Bladder microvascular endothelial cell (primary cell): ENCODE measurements at places on chromosomes 7 and 10. TPM values are rescaled to one million over a fixed set of nuclear protein-coding genes. Genes with fewer than 3 reads are reported as not detected.

Gene CPA1
- total RNA-seq = not detected in 2 replicates

Gene FAM237B
- total RNA-seq = not detected in 2 replicates

Gene VOPP1
- total RNA-seq = 123 and 156 TPM in 2 replicates

Gene GRM3
- total RNA-seq = not detected in 2 replicates

Gene NOD1
- total RNA-seq = 21.0 and 39.3 TPM in 2 replicates

Gene PNLIPRP3
- not detected in 2 replicates for total RNA-seq

Gene MRLN
- not detected in 2 replicates for total RNA-seq

Gene ZNF680
- 6.6 and 15.6 TPM in 2 replicates for total RNA-seq

Gene HMX3
- total RNA-seq = 0.16 TPM in 1 of 2 replicates, not detected in the other

Gene DNA2
- 8.3 and 10.7 TPM in 2 replicates for total RNA-seq

Gene CYP26C1
- total RNA-seq = 1.1 and 2.1 TPM in 2 replicates

Gene CNNM1
- under 0.01 TPM in 1 of 2 replicates, not detected in the other for total RNA-seq

Gene GIMAP8
- total RNA-seq = 74.8 and 102 TPM in 2 replicates

Gene IQUB
- total RNA-seq = 0.16 and 0.31 TPM in 2 replicates

Gene HHEX
- total RNA-seq = 36.6 and 66.4 TPM in 2 replicates

Gene ADAM22
- 0.16 and 0.57 TPM in 2 replicates for total RNA-seq

Gene DPYSL4
- total RNA-seq = 7.9 and 17.7 TPM in 2 replicates

Gene BTBD16
- total RNA-seq = not detected in 2 replicates

Gene CTTNBP2
- total RNA-seq = not detected in 2 replicates

Gene HOXA6
- total RNA-seq = 2.3 and 6.9 TPM in 2 replicates

Gene MOGAT3
- total RNA-seq = not detected in 2 replicates

Gene CDC14C
- not detected in 2 replicates for total RNA-seq

Gene SCART1
- 0.49 and 1.2 TPM in 2 replicates for total RNA-seq

Gene NEUROG3
- total RNA-seq = not detected in 2 replicates

Gene ABCA13
- under 0.01 TPM in 1 of 2 replicates, not detected in the other for total RNA-seq

Gene PDE6C
- total RNA-seq = not detected in 2 replicates

Gene PTPRZ1
- under 0.01 TPM in 1 of 2 replicates, not detected in the other for total RNA-seq

Gene NCF1
- not detected in 2 replicates for total RNA-seq

Gene FAM25A
- total RNA-seq = not detected in 2 replicates

Gene CCDC3
- 1.5 and 4.8 TPM in 2 replicates for total RNA-seq

Gene VAX1
- not detected in 2 replicates for total RNA-seq

Gene BTRC
- total RNA-seq = 6.0 and 15.2 TPM in 2 replicates

Gene IFIT1
- total RNA-seq = 3.5 and 5.3 TPM in 2 replicates

Gene OR13A1
- total RNA-seq = not detected in 2 replicates

Gene DDX50
- 32.2 and 38.6 TPM in 2 replicates for total RNA-seq

Gene CHAT
- total RNA-seq = not detected in 2 replicates

Gene C7orf33
- not detected in 2 replicates for total RNA-seq

Gene NKX1-2
- total RNA-seq = not detected in 2 replicates

Gene GSTO2
- total RNA-seq = 0.31 and 0.32 TPM in 2 replicates

Gene GRID1
- total RNA-seq = 0.06 TPM in 1 of 2 replicates, not detected in the other

Gene BICC1
- total RNA-seq = 0.13 and 0.16 TPM in 2 replicates

Gene PLXDC2
- 0.32 and 1.0 TPM in 2 replicates for total RNA-seq

Gene PRRT4
- not detected in 2 replicates for total RNA-seq

Gene GIMAP7
- total RNA-seq = 41.2 and 88.9 TPM in 2 replicates

Gene DENND2A
- under 0.01 and 1.0 TPM in 2 replicates for total RNA-seq

Gene PIP
- total RNA-seq = not detected in 2 replicates

Gene NUP205
- 36.8 and 58.2 TPM in 2 replicates for total RNA-seq

Gene CRTAC1
- total RNA-seq = 0.16 and 3.1 TPM in 2 replicates

Gene MBL2
- total RNA-seq = not detected in 2 replicates

Gene TRPV6
- total RNA-seq = not detected in 2 replicates

Gene CREB5
- 2.1 and 12.5 TPM in 2 replicates for total RNA-seq

Gene CHST12
- 3.7 and 12.8 TPM in 2 replicates for total RNA-seq

Gene SUN3
- not detected in 2 replicates for total RNA-seq

Gene HELLS
- 36.6 and 51.0 TPM in 2 replicates for total RNA-seq

Gene NACAD
- total RNA-seq = 0.32 and 2.0 TPM in 2 replicates

Gene STEAP4
- total RNA-seq = 0.06 TPM in 1 of 2 replicates, not detected in the other

Gene SLC29A4
- 0.49 and 3.0 TPM in 2 replicates for total RNA-seq

Gene TDRD1
- not detected in 2 replicates for total RNA-seq
